Neural crest cell (in vitro differentiated cells): ENCODE measurements at places on chromosomes 5 and 9. TPM values are rescaled to one million over a fixed set of nuclear protein-coding genes. Genes with fewer than 3 reads are reported as not detected.

Gene RASGEF1C
- total RNA-seq, result 1.7 and 2.0 TPM in 2 replicates

Gene SQSTM1
- 67.6 and 69.5 TPM in 2 replicates for total RNA-seq

Gene SOX30
- total RNA-seq, result not detected in 2 replicates

Gene KIF4B
- not detected in 2 replicates for total RNA-seq

Gene AHRR
- total RNA-seq, result 1.0 and 1.3 TPM in 2 replicates

Gene C9orf153
- total RNA-seq, result 0.19 and 0.34 TPM in 2 replicates

Gene NIM1K
- total RNA-seq, result 0.23 and 0.30 TPM in 2 replicates

Gene RANBP17
- 24.2 and 26.9 TPM in 2 replicates for total RNA-seq

Gene TRIM36
- total RNA-seq, result 18.9 and 22.9 TPM in 2 replicates

Gene SLCO6A1
- 3.9 and 4.4 TPM in 2 replicates for total RNA-seq

Gene ZSWIM6
- total RNA-seq, result 33.8 and 34.3 TPM in 2 replicates

Gene MED27
- total RNA-seq, result 30.2 and 31.3 TPM in 2 replicates

Gene ANKDD1B
- 0.20 and 0.28 TPM in 2 replicates for total RNA-seq

Gene ZDHHC11
- 14.5 and 17.2 TPM in 2 replicates for total RNA-seq

Gene CAMK2A
- total RNA-seq, result 0.30 and 0.59 TPM in 2 replicates

Gene GRIN1
- total RNA-seq, result 0.14 and 0.44 TPM in 2 replicates

Gene TNPO1
- total RNA-seq, result 172 and 176 TPM in 2 replicates

Gene GLRA1
- total RNA-seq, result 0.21 and 0.23 TPM in 2 replicates

Gene PRRX2
- 0.65 and 0.68 TPM in 2 replicates for total RNA-seq
